Activated naive CD4-positive, alpha-beta T cell treated with Interleukin-2 at 50 U/mL for 16 hours (primary cell): ENCODE measurements at places on chromosomes 1 and 21.
A peak's percentile ranks its signal among the peaks of the same experiment; 100 is the strongest.

DNA sequence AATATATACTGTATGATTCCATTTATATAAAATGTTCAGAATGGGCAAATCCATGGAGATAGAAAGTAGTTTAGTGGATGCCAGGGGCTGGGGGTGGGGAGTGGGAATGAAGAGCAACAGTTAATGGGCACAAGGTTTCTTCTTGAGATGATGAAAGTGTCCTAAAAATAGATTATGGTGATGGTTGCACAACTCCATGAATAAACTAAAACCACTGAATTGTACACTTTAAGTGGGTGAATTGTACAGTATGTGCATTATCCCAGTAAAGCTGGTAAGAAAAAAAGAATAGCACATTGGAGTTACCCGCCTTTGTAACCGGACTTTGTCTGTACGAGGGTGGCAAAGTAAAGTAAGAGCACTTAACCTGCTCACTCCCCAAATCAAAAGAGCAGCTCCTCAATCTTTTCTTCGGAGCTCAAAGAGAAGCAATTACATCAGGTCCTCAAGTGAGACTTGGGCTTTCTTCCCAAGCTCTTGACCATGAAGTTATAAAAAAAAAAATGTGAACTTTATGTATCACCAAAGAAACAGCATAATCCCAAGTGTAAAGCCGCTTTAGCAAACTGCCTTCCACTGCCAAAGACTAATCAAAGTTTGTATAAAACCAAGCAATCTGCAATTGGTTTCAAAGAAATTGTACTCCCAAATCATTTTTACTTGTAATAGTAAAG lies 32.1 kb downstream of the ALDH9A1 start:
- DNase-seq = no peak

DNA sequence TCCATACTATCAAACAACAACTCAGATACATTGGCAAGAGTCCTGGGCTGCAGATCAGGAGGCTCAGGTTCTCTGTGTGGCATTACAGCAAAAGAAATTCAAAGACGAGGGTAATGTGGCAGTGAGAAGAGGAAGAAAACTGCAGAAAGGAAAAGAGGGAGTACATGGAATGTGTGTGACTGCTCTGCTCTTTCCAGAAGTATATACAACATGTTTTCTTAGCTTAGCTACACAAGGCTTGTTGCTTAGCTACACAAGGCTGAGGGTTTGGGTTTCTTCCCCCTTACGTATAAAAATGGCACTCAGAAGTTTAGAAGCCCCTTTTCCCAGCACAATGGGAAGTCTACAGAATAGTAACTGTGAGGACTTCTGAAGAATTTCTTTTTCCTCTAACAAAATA lies 86.0 kb downstream of the PRRX1 start:
- DNase-seq = no peak

- no peak for DNase-seq
Observed at GRCh38 chr1:3069491-3070308, 697 bp downstream of the PRDM16 start.

DNA sequence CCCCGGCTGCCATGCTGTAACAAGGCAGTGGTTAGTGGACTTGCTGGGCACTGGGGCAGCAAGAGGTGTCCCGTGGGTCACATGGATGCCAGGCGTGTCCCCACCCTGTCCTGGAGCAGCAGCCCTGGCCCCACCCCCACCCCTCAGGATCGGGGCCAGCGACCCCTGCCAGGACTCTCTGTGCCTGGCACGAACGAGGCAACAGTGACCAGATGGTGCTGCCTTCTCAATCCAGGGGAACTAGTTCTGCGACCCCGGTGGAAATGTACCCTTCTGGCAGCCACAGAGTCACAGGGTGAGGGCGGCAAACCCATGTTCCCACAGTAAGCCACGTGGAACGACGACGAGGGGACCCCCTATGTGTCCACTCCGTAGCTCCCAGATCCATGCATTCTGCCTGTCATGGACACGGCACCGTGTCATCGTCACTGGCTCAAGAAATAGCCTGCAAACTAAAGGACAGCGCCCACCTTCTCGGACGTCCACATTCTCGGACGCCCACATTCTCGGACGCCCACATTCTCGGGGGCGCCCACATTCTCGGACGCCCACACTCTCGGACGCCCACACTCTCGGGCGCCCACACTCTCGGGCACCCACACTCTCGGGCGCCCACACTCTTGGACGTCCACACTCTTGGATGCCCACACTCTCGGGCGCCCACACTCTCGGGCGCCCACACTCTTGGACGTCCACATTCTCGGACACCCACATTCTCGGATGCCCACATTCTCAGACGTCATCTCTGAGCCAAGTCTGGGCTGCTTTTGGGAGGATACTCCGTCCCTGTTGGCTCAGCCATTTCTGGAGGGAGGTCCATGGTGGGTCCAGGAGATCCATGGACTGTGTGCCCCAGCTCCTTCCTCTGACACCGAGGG lies 19.6 kb upstream of the ACTRT2 start:
- DNase-seq = no peak

DNA sequence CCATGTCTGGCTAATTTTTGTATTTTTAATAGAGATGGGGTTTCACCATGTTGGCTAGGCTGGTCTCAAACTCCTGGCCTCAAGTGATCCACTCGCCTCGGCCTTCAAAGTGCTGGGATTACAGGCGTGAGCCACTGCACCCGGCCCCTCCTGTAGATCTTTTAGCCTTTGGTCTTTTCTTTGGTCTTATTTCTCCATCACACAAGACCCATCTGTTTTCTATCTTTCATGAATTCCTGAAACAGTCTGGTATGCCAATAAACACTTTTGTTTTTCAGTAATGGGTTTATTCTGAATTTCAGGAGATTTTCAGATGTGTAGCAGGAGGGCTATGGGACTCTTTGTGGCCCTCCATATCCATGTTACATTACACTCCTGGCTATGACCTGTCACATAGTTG lies 23.2 kb downstream of the ERRFI1 start:
- DNase-seq = no peak

DNA sequence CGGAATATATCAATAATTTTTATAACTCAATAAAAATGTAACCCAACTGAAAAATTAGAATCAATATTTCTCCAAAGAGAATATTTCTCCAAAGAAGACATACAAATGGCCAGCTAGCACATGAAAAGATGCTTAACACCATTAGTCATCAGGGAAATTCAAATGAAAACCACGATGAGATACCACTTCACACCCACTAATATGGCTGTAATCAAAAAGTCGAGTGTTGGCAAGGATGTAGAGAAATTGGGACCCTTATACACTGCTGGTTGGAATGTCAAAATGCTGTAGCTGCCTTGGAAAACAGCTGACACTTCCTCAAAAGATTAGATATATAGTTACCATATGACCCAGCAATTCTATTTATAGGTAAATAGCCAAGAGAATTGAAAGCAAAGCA lies 133.0 kb downstream of the GPR52 start:
- no peak for DNase-seq

- DNase-seq = no peak
Observed at GRCh38 chr21:19256934-19257660, 853.5 kb upstream of the TMPRSS15 start.

GRCh38 chr1:176885751-176886150 lies 278.8 kb downstream of the ASTN1 start:
- DNase-seq = no peak

- DNase-seq = no peak
Observed at GRCh38 chr1:18041685-18042355, 65.8 kb upstream of the IGSF21 start.

DNA sequence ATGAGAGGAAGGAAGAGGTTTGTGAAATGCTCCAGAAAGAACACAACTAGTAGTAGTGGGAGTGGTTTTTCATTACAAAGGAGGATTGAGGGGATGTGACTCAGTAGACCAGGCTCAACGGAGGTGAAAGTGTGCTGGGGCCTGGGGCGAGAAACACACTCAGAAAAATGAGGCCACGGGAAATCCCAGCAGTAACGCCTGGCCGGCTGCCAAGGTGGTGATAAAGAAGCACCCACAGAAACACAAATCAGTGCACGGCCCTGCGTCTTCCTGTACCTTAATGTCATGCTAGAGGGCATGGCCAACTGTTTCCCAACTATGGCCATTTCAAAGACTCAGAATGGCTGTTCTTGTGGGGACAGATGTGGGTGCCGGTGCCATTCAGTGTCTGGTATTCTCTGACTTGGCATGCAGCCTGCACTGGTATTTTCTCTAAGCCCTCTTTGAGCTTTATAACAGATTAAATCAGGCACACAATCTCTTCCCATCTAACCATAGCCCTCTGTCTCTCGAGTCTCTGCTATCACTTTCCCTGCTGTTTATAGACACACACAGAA lies 38.2 kb downstream of the URB2 start:
- DNase-seq = peak; percentile 84

GRCh38 chr1:207321790-207322645 lies 540 bp downstream of the CD55 start:
- DNase-seq = no peak

GRCh38 chr1:7931446-7931812 lies 9.2 kb downstream of the TNFRSF9 start:
- no peak for DNase-seq

DNA sequence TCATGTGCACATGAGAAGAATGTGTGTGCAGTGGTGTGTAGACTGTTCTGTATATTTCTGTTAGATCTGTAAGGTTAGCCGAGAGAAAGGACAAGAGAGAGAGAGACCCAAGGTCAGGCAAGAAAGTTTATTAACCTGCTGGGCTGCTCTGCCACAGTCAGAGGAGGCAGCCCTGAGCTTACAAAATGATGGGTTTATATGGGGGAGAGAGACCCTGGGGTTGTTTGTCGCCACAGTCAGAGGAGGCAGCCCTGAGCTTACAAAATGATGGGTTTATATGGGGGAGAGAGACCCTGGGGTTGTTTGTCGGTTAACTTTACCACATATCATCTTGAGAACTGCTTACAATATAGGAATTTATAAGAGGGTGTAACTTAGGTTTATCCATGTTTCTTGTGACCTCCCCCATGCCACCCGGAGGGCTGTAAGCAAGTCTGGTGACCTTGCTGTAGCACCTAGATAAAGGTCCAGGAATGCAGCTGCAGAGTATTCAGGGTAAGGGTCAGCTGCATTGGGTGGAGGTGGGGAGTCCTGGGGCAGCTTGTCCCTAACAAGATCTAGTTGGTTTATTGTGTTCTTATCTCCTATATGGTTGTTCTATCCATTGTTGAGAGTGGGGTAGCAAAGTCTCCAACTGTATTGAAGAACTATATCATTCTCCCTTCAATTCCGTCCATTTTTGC lies 9.3 kb upstream of the ZBTB40 start:
- no peak for DNase-seq

- DNase-seq = no peak
Observed at GRCh38 chr21:39087238-39088030, 95.8 kb downstream of the PSMG1 start.

DNA sequence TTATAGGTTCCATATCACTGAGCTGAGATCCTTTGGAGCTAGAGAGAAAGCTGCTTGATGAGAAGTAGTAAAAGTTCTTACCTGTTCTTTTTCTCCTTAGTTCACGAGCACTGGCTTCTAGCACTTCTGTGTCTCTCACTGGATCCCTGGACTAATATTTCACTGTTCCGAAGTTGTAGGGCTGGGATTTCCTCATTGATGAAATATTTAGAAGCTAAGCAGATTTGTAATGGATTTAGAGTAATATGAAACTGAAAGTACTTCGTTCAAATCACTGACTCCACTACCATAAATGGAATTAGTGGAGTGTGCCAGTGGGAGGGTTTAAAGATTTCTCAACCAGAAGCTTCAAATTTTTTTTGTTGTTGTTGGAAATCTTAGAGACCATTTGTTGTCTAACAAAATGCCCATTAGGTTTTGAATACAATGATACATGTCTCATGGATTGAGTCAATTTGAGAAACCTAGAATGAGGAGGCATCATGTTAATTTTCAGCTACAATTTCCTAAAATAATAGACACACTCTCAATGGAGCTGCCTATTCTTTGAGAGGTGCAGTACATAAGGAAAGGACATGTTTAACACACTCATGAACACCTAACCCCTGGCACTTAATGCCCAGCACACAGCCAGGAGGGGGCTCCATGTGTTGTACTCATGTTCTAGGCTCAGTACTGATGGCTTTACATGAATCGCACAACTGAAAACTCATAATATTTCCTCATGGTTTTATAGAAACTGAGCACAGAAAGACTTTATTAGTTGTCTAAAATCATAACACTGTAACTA lies at the start of gene GBP1:
GBP1 (minus strand) TSS at position 130 of the 790 bp plus-strand sequence. CDS start 1,974 bp downstream, outside the sequence.
- peak; percentile 44 for DNase-seq

GRCh38 chr1:194071205-194071604 lies 884.8 kb upstream of the B3GALT2 start:
- no peak for DNase-seq
